ENCODE measurements at places on chromosomes 16 and 17.

- DNase-seq = no peak
Observed at GRCh38 chr16:79007614-79008013, 592.9 kb downstream of the MAF start.

GRCh38 chr16:65069766-65070165 is 52.1 kb downstream of the CDH11 start:
- no peak for DNase-seq

DNA sequence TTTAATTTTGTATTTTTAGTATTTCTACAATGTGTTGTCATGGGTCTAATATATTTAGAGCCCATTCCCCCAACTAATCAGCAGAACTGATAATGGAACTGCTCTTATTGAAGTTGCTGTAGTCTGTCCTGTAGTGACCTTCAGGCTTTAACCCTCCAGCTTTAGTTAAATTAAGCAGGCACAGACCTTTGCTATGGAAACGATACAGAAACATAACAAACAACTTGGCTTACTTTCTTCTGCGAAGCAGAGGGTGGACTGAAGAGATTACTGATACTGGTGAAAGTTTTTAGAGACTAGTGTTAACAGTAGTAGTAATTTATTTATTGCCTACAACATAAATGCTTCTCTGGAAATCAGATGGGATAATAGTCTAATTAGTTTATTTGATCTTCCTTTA is 61.4 kb downstream of the NFATC3 start:
- no peak for DNase-seq

GRCh38 chr16:89293276-89294143 is 76.0 kb downstream of the ZNF778 start:
- DNase-seq = no peak

DNA sequence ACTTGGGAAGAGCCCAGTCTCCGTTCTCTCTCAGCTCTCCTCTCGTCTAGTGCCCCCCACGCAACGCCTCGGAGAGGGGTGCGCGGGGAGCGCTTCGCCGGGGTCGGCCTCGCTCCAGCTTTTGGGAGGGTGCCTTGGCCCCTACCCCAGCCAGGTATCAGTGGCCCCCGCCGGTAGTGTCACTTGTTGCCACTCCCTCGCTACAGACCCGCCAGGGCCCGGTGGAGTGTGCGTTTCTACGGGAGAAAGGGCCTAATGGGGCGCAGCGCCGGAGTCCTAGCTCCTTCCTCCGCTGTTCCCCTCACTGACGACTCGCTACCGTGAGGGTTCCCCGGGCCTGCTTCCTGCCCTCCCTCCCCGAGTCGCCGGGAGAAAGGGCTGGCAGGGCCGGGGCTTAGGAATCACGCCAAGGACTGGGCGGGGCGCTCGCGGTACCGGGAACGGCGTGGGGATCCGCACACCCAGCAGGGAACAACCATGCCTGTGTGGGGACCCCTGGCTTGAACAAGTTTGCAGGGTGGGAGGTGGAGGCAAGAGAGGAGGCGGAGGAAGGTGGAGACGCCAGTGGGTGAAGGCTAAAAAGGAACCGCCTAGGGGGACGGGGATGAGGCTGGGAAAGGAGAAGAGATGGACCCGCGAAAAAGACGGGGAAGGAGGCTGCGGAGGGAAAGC is 997 bp upstream of the CDH11 start:
- DNase-seq = no peak

DNA sequence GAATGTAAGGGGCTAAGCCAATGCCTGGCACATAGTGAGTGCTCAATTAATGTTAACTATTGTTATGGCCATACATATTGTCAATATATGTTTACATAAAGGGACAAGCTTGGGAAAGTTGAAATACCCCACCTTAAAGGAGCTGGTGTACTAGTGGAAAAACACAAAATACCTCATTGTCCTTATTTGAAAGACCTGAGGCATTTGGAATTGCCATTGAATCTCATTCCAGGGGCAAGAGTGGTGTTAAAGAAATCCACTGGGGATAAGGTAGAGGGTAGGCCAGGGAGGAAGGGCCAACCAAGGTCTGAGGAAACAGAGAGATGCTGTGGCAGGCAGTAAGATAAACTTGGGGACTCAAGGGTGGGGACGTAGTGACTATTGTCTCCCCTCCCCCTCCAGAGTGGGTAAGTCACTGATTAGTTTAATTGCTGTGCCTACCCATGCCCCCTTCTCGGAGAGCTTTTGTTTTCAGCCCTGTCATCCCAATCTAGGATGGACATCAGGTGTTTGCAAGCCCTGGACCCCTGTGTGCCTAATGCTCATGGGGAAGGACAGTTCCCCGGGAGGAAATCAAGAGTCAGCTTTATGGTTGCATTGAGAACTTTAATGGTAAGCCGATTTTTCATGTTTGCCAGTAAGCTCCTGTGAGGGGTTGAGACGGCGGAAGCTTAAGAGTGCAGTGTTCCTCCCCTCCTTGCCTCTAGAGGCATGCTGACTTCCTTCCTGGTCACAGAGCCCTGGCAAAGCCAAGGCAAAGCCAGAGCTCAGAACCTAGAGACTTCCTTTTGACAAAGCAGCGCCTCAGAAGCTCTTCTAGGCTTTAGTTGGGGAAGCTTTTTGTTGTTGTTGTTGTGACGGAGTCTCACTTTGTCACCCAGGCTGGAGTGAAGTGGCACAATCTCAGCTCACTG is 2.5 kb upstream of the HEATR9 start:
- no peak for DNase-seq

- DNase-seq = no peak
Observed at GRCh38 chr17:3663102-3664011, 5.0 kb downstream of the TAX1BP3 start.

DNA sequence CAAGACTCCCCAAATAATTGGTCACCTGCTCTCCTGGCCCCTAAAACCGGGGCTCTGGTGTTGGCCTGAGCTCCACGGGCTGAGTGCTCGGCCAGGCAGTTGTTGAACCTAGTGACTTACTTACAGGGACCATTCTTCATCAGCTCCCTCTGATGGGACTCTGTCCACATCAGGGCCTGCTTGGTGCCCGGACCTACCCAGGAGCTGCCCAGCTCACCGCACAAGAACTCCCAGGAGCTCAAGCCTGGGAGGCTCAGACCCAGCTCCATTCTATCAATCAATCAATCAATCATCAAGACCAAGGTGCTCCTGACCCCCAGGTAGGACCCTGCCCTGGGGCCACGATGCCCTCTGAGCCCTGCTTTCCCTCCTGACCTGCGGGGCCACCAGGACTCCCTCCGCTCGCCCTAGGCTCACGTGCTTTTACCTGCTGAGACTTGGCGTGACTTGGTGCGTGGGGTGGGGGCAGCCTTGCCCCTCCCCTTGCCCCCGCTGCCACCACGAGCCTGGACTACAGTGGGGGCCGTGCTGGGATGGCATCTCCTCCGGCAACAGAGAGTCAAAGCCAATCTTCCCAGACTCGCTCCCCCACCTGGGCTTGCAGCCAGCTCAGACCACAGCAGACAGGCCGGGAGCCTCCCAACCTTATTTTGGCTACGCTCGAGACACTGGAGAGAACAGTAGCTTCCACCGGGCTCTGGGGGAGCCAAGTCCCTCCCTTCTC is 15.7 kb downstream of the IL34 start:
- no peak for DNase-seq

- no peak for DNase-seq
Observed at GRCh38 chr17:41421116-41421515, 3.3 kb downstream of the KRT37 start.

DNA sequence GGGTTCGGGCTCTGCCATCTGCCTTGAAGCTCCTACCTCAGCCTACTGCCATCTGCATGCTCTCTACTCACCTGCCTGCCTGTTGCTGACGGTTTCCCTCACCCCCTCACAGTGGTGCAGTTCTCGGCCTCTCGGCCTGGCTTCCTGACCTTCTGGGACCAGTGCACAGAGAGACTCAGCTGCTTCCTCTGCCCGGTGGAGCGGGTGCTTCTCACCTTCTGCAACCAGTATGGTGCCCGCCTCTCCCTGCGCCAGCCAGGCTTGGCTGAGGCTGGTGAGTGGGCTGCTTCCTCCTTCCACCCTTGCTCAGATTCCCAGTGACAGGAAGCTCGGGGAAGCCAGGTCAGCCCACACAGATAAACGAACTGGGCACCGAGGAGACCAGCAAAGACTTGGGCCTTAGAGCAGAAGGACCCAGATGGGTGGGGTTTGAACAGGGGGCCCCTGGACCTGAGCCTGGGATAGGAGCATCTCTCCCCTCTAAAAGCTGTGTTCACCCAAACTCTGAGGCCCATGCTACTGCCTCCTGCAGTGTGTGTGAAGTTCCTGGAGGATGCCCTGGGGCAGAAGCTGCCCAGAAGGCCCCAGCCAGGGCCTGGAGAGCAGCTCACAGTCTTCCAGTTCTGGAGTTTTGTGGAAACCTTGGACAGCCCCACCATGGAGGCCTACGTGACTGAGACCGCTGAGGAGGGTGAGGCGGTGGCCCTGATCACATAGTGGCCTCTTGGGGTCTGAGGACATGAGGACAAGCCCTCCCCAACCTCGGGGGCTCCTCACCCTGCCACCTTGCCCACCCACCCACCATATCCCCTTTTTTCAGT is 16.4 kb downstream of the RIPOR1 start:
- no peak for DNase-seq

GRCh38 chr17:81039854-81040758 is 5.2 kb downstream of the BAIAP2 start:
- DNase-seq = no peak

GRCh38 chr17:50314456-50315011 is 31.4 kb upstream of the XYLT2 start:
- no peak for DNase-seq

- no peak for DNase-seq
Observed at GRCh38 chr17:40722241-40722640, 18.7 kb upstream of the KRT24 start.

- DNase-seq = no peak
Observed at GRCh38 chr17:7656958-7657609, 6.4 kb downstream of the ATP1B2 start.

- no peak for DNase-seq
Observed at GRCh38 chr16:24713379-24713778, 16.1 kb upstream of the TNRC6A start.

GRCh38 chr16:84942786-84943185 is 68.5 kb downstream of the ZDHHC7 start:
- no peak for DNase-seq

- no peak for DNase-seq
Observed at GRCh38 chr17:9899280-9900043, 5.6 kb downstream of the RCVRN start.

DNA sequence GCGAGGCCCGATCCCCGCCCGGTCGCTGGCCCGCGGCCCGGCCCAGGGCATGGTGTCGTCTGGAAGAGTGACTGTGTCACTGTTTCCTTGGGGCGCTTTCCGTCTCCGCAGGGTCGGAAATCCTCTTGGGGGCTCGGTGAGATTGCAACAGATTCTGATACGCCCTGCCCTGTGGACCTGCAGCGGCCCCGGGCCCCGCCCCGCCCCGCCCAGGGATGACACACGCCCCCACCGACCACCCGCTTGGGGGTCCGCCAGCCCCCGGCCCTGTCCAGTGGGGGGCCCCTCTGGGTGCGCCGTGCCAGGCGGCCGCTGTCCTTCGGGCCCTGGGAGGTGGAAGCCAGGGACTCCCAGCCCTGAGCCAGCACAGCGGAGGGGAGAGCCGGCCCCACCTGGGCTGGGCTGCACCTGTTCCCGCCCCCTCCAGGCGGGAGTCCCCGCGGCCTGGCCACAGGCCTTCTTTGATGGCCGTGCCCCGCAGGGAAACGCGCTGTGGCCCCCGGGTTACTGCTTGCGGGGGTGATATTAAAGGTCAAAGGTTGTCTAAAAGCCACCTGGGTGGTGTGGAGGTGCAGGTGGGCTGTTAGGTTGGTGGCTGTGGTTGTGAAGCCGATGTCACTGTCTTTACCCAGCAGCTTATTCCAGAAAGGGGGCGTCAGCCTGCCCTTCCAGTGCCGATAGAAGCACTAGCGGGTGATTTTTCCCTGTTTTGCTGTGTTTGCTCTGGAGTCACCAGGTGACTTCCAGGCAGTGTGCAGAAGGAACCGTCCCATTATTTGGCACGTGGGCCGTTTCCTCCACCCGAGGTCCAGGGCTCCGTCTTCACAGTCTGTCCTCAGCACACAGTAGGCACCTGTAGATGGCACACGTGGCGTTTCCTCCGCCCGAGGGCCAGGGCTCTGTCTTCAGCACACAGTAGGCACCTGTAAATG is 752 bp downstream of the TBC1D24 start:
- DNase-seq = no peak

GRCh38 chr17:9644910-9645751 is at the start of gene USP43:
Gene USP43, plus strand, starts transcription at chr17:9645517. Its CDS starts 116 bp downstream, at chr17:9645633.
- peak; percentile 6 for DNase-seq

- DNase-seq = no peak
Observed at GRCh38 chr17:38601539-38602351, 4.0 kb downstream of the SRCIN1 start.

GRCh38 chr17:77821114-77821513 is 137.4 kb upstream of the TNRC6C start:
- DNase-seq = no peak

DNA sequence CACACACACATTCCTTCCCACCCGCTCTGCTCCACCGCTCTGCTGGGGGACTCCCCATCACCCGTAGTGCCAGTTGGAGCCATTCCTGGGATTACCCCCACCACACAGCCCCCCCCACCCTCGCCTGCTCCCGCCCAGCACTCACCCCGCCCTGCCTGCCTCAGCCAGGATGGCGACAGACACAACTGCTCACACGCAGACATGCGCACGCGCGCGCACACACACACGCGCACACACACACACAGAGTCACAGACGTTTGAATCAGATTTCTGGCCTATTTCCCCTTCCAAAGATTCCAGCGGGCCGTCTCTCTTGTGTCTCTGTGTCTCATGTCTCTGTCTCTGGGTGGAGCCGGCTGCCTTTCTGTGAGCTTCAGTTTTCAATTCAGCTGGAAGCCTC is 4.4 kb downstream of the CACNA1G start:
- no peak for DNase-seq

DNA sequence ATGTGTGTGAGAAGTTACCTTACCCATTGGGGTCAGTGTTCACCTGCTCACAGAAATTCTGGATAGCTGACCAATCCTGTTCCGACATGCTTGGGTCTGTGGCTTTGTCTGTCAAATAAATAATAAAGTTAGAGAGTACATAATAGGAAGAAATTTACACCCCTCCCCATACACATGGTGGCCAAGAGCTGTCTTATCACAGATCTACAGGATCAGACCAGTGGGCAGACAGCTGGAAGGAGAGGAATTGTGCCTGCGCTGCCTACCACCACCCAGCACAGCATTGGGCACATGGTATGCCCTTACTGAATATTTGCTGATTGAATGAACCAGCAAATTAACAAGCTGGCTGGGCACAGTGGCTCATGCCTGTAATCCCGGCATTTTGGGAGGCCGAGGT is 14.6 kb downstream of the GGA2 start:
- no peak for DNase-seq

GRCh38 chr17:37391146-37391545 is 15.4 kb downstream of the C17orf78 start:
- DNase-seq = no peak

- DNase-seq = no peak
Observed at GRCh38 chr17:18362698-18363100, 651 bp downstream of the SHMT1 start.

GRCh38 chr16:62224646-62225209 is 188.5 kb upstream of the CDH8 start:
- DNase-seq = no peak

- no peak for DNase-seq
Observed at GRCh38 chr17:60107526-60108257, 29.0 kb upstream of the HEATR6 start.

- DNase-seq = no peak
Observed at GRCh38 chr17:79749156-79749815, 18.5 kb downstream of the ENPP7 start.
